Cardiac muscle cell (in vitro differentiated cells and primary cell): ENCODE measurements at places on chromosomes 11 and 22.
A peak's percentile ranks its signal among the peaks of the same experiment; 100 is the strongest.

- no peaks in the 10 kb centered on the region for H3K27me3 ChIP-seq
- H3K36me3 ChIP-seq: peaks cover under 1% of the 10 kb centered on the region
- H3K4me1 ChIP-seq: no peaks in the 10 kb centered on the region
These were observed 55.4 kb downstream of the USP35 start for GRCh38 chr11:78244080-78244479.

DNA sequence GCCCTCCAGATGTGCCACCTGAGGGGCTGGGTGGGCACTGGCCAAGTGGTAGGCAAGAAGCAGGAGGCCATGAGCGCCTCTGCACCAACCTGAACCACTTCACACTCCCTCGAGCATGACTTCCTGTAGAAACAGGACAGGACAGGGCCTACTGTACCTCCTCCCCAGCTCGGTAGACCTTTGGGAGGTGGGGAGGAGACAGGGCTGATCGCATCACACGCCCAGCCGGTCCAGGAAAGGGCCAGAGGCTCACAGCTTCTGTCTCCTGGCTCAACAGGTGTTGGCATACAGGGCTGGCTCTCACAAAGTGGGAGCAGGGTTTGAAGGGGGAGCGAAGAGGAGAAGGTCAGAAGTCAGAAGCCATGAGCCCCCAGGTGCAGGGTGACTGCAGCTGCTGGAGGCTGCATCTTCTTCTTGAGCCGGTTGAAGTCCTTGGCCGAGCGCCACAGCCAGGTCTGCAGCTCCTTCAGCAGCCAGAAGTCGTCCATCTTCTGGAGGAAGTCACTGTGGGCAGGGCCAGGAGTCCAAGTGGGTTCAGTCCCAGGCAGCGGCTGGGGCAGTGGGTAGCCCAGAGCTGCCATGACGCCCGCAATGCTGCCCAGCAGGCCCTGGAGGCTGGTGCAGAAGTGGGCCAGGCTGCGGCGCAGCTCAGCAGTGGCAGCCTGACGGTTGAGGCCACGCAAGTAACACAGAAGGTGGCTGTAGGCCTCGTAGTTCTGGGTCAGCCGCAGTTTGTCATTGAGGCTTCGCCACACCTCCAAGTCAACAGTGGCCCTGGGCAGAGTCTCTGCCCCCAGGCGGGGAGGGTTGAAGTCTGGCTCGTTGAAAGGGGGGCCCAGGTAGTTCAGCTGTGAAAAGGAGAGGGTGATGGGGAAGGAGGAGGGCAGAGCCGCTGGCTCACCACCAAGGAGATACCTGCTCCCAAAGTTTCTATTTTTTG lies 8.3 kb downstream of the CLCF1 start:
- no peaks in the 10 kb centered on the region for H3K4me1 ChIP-seq
- DNase-seq: no peak
- no peaks in the 10 kb centered on the region for H3K36me3 ChIP-seq
- H3K27ac ChIP-seq: no peak overlapping the region
- H3K27me3 ChIP-seq: no peaks in the 10 kb centered on the region

- H3K4me3 ChIP-seq: peak overlapping the region; percentile 53
- no peak for DNase-seq
- H3K27ac ChIP-seq: peak overlapping the region; percentile 87
- H3K36me3 ChIP-seq: no peaks in the 10 kb centered on the region
These were observed 1.5 kb downstream of the TCF20 start for GRCh38 chr22:42268852-42269410.

DNA sequence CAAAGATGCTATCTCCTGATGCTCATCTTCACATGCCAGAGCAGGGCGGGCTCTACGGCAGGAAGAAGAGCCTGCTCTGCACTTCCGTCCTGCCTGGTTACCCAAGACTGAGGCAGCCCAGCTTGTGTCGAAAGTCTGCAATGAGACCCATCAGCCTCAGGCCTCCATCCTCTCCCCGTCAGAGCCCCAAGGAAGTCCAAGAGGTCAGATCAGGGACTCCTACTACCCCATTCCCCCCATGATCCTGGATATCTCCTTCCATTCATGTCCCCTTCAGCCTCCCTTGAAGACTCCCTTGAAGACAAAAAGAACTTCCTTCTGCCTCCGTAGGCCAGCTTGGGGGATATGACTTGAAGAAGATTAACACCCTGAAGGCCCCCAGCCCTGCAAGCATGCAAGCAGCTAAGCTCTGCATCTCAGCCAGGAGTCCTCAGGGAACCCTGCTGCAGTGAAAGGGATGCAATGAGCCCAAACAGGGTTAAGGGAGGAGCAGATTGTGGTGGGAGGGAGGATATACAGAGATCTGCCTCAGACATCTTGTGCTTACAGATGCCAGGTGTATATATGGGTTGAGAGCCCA lies 85.6 kb downstream of the TRIM29 start:
- H3K27me3 ChIP-seq: no peaks in the 10 kb centered on the region
- no peaks in the 10 kb centered on the region for H3K36me3 ChIP-seq
- H3K4me3 ChIP-seq: no peak overlapping the region
- H3K27ac ChIP-seq: no peak overlapping the region
- H3K4me1 ChIP-seq: no peaks in the 10 kb centered on the region

- H3K27me3 ChIP-seq: no peaks in the 10 kb centered on the region
- no peak overlapping the region for H3K27ac ChIP-seq
- no peak for DNase-seq
These were observed 98.3 kb downstream of the C11orf65 start for GRCh38 chr11:108369064-108369463.

GRCh38 chr11:112437096-112437495 lies 176.4 kb upstream of the PLET1 start:
- no peak overlapping the region for H3K27ac ChIP-seq
- DNase-seq: no peak
- H3K36me3 ChIP-seq: no peaks in the 10 kb centered on the region
- H3K4me3 ChIP-seq: no peak overlapping the region

GRCh38 chr11:103234974-103235373 lies 125.7 kb downstream of the DYNC2H1 start:
- no peaks in the 10 kb centered on the region for H3K27me3 ChIP-seq
- H3K4me3 ChIP-seq: no peak overlapping the region
- no peaks in the 10 kb centered on the region for H3K36me3 ChIP-seq
- peak; percentile 75 for DNase-seq
- H3K27ac ChIP-seq: peak overlapping the region; percentile 48
- H3K4me1 ChIP-seq: peaks cover 19% of the 10 kb centered on the region

DNA sequence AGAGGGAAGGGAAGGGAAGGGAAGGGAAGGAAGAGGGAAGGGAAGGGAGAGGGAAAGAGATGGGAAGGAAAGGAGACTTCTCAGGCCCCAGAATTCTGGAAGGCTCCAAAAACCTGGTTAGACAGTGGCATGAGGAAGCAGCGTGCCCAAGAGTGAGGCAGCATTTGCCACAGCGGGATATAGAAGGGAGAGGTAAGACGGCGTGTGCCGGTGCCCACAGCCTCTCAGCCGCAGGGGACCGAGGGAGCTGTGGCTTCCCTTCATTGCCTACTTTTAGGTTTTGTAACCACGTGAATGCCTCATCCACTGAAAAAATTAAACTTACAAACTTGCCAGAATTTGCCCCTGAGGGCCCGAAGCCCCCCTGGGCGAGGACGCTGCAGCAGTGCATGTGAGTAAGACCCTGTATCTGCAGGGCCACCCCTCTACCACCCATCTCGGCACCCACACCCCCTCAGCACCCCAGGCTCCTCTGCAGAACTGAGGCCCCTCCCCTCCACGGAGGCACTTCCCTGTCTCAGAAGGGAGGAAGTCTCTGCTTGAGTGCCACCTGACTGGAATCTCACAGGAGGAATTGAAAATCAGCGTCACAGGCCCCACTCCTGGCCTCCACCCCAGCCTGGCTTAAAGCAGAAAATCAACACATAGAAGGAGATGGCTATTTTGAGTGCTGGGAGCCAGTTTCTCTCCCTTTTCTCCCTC lies 58.1 kb downstream of the LINC01488 start:
- H3K27ac ChIP-seq: no peak overlapping the region
- no peaks in the 10 kb centered on the region for H3K36me3 ChIP-seq
- no peak for DNase-seq
- H3K4me1 ChIP-seq: peaks cover 5% of the 10 kb centered on the region
- no peaks in the 10 kb centered on the region for H3K27me3 ChIP-seq

GRCh38 chr11:64865286-64866172 lies 12.9 kb downstream of the EHD1 start:
- H3K36me3 ChIP-seq: no peaks in the 10 kb centered on the region
- H3K27ac ChIP-seq: peak overlapping the region; percentile 94
- no peak overlapping the region for H3K4me3 ChIP-seq
- peaks cover 53% of the 10 kb centered on the region for H3K4me1 ChIP-seq

GRCh38 chr11:80595011-80595410 lies 1154.2 kb upstream of the TENM4 start:
- no peaks in the 10 kb centered on the region for H3K27me3 ChIP-seq
- DNase-seq: no peak
- no peak overlapping the region for H3K4me3 ChIP-seq
- no peaks in the 10 kb centered on the region for H3K36me3 ChIP-seq
- no peak overlapping the region for H3K27ac ChIP-seq

GRCh38 chr11:37298173-37298572 lies 700.1 kb upstream of the RAG2 start:
- DNase-seq: peak; percentile 3
- no peaks in the 10 kb centered on the region for H3K27me3 ChIP-seq
- no peaks in the 10 kb centered on the region for H3K36me3 ChIP-seq

DNA sequence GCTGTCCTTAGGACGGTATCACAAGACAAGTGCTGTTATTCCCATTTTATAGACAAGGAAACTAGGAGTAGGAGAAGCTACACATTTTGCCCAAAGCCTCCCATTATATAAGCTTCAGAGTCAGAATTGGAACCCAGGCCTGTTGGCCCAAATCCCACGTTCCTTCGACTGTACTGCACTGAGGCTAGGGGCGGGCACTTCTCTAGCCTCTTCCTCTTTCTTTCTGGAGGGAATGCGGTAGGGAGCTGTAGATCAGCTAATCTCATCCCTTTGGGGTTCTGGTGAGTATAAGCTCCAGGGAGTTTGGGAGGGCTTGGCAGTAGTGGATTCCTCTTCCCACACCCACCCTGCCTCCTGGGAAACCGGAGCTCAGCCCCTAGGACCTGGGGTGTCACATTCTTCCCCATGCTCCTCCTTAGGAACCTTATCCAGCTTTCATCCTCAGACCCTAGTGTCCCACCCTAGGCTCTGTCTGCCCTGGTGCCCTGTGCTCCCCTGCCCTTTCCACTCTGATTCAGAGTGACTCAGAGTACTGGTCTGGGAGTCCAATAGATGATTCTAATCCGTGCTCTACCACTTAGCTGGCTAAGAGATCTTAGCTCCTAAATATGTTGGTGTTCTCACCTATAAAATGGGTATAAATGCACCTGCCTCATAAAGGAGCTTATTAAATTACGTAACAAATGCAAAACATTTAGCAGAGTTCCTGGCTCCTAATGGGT lies 29.3 kb downstream of the PHLDB1 start:
- H3K36me3 ChIP-seq: peaks cover 21% of the 10 kb centered on the region
- no peaks in the 10 kb centered on the region for H3K27me3 ChIP-seq
- H3K4me3 ChIP-seq: no peak overlapping the region

- H3K36me3 ChIP-seq: no peaks in the 10 kb centered on the region
- H3K4me3 ChIP-seq: no peak overlapping the region
- H3K27me3 ChIP-seq: peaks cover 3% of the 10 kb centered on the region
- DNase-seq: no peak
These were observed 497.3 kb downstream of the MIAT start for GRCh38 chr22:27154717-27155116.
